ENCODE measurements at places on chromosomes 6 and 20. TPM values are rescaled to one million over a fixed set of nuclear protein-coding genes. Genes with fewer than 3 reads are reported as not detected.

The RRP36 gene
- 115 TPM for total RNA-seq

The SRSF12 gene
- total RNA-seq: 14.5 TPM

DNA sequence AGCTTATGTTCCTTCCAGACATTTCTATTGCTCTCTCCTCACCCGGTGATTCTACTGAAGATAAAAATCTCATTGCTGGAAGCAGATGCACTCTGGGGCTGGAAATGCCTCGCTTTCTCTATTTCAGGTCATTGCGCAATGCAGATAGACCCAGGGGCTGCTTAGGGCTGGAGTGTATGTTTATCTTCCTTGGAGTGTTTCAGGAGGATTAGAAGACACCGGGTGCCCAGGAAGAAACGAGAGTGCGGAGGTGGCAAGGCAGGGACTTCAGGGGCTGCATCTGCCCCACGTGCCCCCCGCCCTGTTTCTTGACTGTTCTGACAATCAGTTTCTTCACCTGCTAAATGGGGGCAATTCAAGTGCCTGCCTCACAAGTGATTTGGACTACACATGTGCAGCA is 45.6 kb upstream of the IYD start:
- DNase-seq: no peak

- DNase-seq: peak; percentile 95
Measured at GRCh38 chr6:158799051-158799792, 19.9 kb downstream of the EZR start.

DNA sequence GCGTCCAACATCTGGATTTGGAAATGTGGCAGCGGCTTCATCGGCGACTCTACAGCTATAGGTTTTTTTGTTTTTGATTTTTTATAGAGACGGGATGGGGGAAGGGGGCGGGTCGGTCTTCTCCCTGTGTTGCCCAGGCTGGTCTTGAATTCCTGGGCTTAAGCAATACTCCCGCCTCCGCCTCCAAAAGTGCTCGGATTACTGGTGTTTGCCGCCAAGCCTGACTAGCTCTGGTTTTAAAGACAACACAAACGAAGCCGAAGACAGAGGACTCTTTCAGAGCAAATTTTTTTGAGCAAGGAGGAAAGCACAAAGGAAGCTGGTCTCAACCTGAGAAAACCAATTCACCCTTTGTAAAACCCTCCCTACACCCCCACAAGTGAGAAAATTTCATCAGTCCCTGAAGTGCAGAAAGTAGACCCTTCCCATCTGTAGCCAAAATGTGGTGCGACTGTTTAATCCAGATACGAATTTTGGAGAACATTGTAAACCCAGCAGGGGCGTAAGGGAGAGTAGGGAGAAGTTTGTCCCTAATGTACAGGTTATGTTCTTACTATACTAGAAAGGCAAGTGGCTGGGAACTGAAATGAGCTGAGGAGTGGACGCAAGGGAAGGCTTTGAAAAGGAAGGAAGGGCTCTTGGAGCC is 185.9 kb downstream of the TRIM27 start:
- peak; percentile 50 for DNase-seq

DNA sequence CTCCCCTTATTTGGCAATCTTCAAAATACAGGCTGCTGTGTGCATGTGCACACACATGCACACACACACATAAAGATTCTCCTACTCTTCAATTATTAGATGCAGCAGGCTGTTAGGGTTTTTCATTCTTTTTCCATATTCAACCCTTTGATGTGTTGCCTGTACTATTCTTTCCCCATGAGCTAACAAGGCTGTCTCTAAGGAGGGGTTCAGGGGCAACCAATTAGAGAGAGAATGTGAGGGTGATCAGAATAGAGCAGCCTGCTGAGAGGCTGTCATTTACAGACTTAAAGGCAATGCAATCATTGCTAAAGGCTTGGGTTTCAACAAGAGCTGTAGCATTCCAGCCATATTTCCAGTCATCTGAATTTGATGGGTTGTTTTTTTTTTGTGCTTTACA is 467.4 kb upstream of the ID4 start:
- no peak for DNase-seq

DNA sequence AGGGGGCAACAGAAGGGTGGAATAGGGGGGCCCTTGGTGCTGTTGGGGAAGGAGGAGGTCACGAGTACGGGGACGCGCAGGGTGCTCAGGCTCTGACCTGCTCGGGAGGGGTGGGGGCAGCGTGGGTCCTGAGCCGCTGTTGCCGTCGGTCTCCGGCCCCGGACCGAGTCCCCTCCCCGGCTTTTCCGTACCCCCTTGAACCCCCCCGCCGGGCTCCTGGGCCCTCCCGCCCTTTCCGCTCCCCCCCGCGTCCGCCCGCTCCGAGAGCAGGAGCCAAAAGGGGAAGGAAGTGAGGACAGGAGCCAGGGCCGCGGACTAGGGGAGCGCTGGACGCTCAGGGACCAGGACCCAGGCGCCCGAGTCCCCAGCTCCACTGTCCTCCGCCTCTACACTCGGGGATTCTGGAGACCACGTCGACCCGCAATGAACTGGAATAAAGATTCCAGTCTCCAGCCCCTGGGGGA is at the start of gene RGL2:
Gene RGL2 (minus strand): TSS at position 170 of the 464 bp plus-strand sequence. CDS start 332 bp downstream, outside the sequence.
- no peak for DNase-seq

GRCh38 chr6:83985308-83985713 is 48.3 kb upstream of the MRAP2 start:
- DNase-seq: no peak

GRCh38 chr6:32086661-32087573 is 22.2 kb downstream of the TNXB start:
- peak; percentile 29 for DNase-seq
